ENCODE measurements at places on chromosomes 13 and 19.

GRCh38 chr13:24684600-24684998 lies 4.4 kb downstream of the ATP12A start:
- DNase-seq: no peak

DNA sequence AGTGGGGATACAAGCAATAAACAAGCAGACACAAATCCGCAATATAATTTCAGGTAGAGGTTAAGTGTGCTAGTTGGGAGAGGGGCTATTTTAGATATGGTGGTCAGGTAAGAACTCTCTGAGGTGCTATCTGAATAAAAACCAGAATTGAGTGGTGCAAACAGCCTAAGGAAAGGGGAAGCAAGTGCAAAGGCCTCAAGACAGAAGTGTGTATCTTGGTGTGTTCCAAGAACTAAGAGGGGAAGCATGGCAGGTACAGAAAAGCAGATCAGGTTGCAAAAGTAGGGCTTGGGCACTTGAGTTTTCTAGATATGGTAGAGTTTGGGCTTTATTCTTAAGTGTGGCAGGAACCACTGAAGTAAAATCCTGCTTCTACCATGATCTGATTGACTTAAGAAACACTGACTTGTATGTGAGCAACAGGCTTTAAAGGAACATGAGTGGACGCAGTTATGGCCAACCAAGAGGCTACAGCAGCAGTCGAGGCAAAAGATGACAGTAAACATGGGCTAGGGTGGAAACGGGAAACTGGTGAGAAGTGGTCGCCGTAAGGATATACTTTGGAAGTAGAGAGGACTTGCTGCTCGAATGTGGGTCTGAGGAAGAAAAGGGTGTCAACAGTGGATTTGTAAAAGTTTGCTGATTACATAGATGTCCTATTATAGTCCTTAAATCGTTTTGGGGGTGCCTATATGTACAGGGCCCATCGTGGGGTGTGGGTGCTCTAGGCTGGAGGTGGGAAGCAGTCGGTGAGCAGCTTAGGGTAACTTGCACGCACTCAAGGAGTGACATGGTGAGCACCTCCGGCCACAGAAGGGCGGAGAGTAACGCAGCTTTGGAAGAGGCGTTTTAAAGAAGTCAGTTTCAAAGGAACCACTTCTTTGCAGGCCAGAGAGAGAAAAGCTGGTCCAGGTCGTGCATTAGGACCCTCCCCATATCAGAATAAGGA lies 677 bp downstream of the TGDS start:
- DNase-seq: no peak

DNA sequence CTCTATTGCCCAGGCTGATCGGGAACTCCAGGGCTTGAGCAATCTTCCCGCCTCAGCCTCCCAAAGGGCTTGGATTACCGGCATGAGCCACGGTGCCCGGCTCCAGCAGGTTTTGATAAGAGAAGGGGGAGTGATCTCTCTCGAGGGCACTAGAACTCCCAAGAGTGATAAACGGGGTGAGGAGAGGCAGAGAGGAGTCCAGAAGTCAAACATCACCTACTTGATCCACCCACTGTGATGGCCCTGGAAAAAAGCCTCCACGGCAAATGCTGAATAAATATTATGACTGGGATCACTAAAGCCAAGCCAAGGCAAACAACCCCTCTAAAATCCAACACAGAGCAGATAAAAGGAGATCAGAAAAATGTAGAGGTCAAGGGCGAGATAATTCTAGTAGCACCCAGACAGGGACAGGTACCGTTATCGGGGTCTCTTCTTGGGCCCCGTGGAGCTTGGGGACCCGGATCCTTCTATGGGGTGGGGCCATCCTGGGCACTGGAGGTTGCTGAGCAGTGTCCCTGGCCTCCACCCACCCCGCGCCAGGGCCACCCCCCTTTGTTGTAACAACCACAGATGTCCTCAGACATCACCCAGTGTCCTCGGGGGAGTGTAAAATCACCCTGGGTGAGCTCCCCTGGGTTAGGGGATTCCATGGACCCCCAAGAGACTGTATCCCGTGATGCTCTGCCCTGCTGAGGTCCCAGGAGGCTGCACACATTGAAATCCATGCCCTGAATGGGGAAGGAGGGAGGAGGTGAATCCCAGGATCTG lies 3.7 kb upstream of the CREB3L3 start:
- no peak for DNase-seq

GRCh38 chr13:111860231-111860552 lies 206.8 kb upstream of the SOX1 start:
- DNase-seq: no peak

- DNase-seq: no peak
These were observed 138.0 kb upstream of the IRS2 start for GRCh38 chr13:109924376-109924775.

DNA sequence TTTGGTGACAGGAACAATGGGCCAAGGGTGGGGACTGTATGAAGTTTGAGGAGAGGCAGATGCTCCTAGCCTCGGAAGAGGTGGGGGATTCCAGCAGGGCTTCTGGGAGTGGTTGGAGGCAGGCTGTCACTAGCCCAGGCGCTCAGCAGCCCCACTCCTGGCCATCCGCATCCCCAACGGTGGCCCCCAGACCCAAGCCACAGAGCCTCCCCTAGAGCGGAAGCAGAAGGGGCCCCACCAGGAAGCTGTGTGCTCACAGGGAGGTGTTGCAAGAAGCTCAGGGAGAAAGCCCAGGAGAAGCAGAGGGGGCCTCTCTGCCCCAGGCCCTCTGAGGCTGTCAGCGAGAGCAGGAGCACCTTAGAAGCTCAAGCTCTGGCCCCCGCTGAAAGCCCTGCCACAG lies 8.3 kb downstream of the PRAM1 start:
- DNase-seq: no peak

GRCh38 chr13:49935171-49936074 lies 717 bp downstream of the SPRYD7 start:
- no peak for DNase-seq

DNA sequence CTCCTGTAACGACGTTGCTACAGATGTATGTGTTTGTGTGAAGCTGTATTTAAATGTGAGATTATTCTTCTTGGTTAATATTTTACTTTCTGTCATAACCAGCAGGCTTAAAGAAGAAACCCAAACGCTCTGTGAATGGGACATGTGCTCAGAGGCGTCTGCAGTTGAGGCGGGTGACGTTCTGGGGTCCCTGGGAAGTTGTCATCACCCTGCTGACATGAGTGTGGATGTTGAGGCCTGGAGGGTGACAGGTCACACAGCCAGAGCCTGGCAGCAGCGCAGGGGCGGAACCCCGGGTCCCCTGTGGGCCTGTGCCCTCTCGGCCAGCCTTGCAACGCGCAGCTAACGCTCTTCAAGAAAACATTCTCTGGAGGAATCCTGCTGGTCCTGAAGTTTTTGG lies 16.6 kb downstream of the RASA3 start:
- DNase-seq: no peak

DNA sequence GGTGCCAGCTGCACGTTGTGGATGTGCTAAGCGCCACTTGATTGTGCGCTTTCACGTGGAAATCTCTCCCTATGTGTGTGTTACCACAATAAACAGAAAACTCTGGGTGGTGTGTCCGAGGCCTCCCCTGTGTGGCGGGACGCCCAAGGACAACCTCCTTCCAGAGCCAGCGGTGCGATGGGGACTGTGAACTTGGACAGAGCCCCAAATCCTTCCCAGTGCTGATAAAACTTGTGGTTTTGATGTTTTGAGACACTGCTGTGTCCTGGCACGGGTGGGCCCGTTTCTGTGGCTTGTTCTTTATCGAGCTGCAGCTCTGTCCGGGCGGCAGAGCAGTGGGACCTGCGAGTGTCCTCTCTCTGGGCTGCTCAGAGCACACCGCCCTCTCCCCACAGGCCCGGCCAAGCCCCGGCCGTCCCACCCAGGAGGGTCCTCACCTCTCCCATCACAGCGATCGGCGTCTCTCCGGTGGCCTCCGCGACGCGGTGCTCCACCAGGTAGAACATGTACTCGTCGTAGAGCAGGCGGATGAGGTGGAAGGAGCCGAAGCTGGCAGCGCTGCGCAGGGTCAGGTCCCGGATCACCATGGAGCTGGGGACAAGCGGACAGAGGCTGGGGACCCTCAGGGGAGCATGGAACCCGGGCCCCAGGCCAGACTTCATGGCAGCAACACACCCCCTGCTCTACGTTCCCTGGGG lies 18.8 kb upstream of the RANBP3 start:
- DNase-seq: no peak

DNA sequence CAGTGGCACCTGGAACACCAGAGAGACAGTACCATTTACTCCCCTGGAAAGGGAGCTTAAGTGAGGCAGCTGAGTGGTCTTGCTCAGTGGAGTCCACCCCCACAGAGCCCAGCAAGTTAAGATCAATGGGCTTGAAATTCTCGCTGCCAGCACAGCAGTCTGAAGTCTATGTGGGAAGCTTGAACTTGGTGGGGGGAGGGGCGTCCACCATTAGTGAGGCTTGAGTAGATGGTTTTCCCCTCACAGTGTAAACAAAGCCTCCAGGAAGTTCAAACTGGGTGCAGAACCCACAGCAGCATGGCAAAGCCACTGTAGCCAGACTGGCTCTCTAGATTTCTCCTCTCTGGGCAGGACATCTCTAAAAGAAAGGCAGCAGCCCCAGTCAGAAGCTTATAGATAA lies 30.3 kb upstream of the CEACAM4 start:
- no peak for DNase-seq

GRCh38 chr13:76955193-76955592 lies 6.9 kb downstream of the ACOD1 start:
- DNase-seq: no peak

DNA sequence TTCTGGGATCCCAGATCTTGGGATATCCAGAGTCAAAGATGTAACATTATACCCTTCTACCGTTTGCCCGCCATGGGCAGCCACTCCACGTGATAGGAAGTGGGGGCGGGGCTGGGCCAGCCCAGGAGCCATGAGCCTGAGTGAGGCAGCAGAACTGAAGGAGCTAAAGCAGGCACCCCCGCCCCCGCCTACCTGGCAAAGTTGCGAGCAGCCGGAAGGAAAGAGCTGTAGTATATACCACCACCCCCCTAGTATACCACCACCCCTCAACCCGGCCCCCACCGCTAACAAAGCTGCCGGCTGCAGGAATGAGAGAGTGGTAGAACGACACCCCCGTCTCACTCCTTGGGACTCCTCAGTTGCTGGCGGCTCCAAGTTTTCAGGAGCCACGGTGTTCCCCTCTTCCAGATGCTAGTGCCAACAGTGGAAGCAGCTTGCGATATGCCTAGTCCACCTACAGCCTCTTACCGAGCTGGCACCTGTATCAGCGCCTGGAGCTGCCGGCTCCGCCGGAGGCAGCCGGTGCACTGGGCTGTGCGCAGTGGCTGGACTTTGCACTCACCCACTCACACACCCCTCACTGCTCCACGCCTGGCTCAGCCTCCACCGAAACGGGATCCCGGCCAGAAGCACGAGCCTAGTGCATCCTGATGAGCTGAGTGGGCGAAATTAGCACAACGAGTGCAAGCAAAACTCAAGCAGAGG lies 230.7 kb upstream of the PRR20A start:
- no peak for DNase-seq

GRCh38 chr13:50609011-50609410 lies 234.5 kb downstream of the DLEU7 start:
- DNase-seq: no peak
